Adipocyte (in vitro differentiated cells): ENCODE measurements at places on chromosomes 6 and 20.
A peak's percentile ranks its signal among the peaks of the same experiment; 100 is the strongest.

GRCh38 chr6:7173843-7174503, 66.2 kb downstream of the RREB1 start:
- no peak for DNase-seq

DNA sequence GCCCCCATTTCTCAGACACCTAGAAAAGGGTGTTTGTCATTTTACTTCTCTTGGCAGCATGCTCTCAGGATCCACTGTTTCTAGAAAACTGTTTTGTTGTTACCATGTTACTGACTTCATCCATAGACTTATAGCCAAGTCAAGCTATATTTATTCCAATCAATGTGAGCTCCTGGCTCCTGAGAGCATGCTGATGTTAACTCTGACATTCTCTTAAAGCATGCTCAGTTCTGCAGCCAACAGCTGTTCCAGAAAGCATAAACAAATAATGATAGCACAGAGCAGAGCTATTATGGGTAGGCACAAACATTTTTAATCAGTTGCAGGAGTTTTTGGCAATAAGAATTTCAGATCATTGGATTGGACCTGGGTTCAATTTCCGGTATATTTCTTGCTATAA, 92.4 kb upstream of the CEP85L start:
- peak; percentile 43 for DNase-seq

DNA sequence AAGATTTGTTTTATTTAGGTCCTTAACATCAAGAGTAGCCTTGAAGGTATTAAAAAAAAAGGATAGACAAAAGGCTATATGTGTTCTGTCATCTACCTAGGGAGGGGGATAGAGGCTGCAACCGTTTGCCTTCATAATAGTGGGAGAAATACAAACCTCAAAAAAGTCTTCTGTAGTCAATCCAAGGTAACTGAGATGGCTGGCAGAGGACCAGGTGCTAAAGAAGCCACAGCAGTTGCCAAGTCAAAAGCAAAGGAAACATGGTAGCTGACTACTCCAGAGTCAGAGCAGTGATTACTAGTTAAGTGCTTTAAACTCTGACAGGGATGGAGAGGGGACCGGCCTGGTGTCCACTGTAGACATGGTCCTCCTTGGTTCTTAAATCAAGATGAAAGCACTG, 249.4 kb downstream of the PTPRK start:
- no peak for DNase-seq

GRCh38 chr6:89221971-89222711, 5.0 kb upstream of the GABRR1 start:
- no peak for DNase-seq

- DNase-seq, result peak; percentile 57
Observed at GRCh38 chr6:157443066-157443800, 62.2 kb downstream of the ZDHHC14 start.

GRCh38 chr6:12138936-12139335, 126.8 kb downstream of the HIVEP1 start:
- no peak for DNase-seq

GRCh38 chr6:100613656-100614055, 148.9 kb upstream of the SIM1 start:
- DNase-seq, result no peak

GRCh38 chr6:86859513-86859912, 77.8 kb upstream of the HTR1E start:
- DNase-seq, result no peak

DNA sequence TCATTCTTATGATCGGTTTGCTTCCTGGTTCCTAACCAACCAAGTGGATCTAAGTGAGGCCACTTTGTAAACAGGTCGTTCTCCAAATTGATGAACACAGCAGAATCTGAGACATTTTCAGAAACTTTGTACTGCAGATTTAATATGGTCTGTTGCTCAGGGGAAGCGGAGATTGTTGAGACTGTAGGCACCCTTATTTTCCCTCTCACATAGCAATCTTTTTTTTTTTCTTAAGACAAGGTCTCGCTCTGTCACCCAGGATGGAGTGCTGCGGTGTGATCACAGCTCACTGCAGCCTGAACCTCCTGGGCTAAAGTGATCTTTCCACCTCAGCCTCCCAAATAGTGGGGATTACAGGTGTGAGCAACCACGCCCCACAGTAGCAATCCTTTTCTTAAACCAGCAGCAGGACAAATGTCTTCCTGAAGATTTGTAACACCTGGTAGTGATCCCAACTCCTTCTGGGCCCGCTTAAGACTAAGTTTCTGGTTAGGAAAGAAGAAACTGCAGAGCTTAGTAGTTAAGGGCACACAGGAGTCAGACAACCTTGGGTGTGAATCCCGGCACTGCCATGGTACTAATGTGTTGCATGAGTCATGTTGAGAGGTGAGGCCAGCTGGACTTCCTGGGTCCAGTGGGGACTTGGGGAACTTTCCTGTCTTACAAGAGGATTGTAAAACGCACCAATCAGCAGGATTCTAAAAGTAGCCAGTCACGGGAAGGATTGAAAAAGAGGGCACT, 48.4 kb upstream of the EZR start:
- no peak for DNase-seq

- peak; percentile 3 for DNase-seq
Observed at GRCh38 chr6:166025149-166025898, 142.3 kb downstream of the TBXT start.

GRCh38 chr6:106381223-106381622, 20.7 kb downstream of the CRYBG1 start:
- DNase-seq, result no peak
